ENCODE measurements at places on chromosomes 7 and 10. TPM values are rescaled to one million over a fixed set of nuclear protein-coding genes. Genes with fewer than 3 reads are reported as not detected.
A peak's percentile ranks its signal among the peaks of the same experiment; 100 is the strongest.

The LLCFC1 gene
- not detected for total RNA-seq

The TUBAL3 gene
- 68.5 TPM for total RNA-seq

The IRF5 gene
- total RNA-seq = 2.2 TPM

The FOXI2 gene
- total RNA-seq = not detected

The LHFPL3 gene
- 0.80 TPM for total RNA-seq

The SPDYE2B gene
- not detected for total RNA-seq

DNA sequence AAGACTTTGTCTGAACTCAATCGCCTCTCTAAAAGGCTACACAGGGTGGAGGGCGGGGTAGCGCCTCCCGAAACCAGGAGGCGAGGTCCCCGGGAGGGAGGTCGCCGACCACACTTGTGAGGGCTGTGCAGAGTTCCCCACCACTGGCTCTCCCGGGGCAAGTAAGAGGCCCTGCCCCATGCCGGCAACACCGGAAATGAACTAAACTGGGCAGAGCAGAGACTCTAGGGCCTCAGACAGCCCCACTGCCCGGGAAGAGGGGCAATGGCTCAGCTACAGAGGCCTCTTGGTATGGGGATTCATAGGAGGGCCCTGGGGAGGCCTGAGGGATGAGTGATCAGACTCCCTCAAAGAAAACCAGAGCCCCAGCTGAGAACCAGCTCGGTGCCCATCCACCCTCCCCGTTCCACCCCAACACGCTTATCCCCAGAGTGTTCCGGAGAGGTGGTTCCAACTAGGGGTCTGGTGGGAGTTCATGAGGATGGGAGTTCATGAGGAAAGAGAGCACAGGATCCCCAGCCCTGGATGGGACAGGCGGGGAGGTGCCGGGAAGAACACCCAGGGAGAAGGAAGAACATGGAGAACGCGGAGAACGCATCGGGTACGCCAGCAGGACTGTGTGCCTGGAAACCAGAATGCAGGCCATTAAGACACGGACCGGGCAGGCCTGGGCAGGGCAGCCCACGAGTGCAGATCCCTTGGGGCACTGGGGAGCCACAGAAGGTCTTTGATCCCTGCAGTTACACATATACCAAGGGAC is 89.4 kb upstream of the MYL10 start:
- no peak for DNase-seq

DNA sequence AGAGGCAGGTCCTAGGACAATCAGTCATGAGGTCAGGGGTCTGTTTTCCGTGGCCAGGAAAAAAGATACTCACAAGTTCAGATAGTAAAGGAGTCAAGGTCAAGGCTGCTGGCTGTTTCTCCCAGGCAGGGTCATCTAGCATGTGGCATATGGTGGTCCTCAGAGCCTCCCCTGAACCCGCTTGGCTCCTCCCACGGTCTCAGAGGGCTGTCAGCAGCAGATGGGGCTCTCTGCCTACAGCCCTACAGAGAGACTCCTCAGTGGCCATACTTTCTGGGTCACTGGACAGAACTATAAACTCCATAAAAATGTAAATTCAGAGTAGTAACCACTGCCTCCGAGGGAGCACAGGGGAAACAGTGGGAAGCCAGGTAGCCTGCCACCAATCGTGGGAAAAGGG is 11.3 kb upstream of the DRGX start:
- no peak for DNase-seq

GRCh38 chr10:92826061-92826460 is 22.3 kb upstream of the EXOC6 start:
- no peak for DNase-seq

GRCh38 chr10:6345404-6345803 is 142.7 kb downstream of the PFKFB3 start:
- no peak for DNase-seq

- DNase-seq = no peak
These were observed 111.0 kb downstream of the NRP1 start for GRCh38 chr10:33223326-33224000.

GRCh38 chr10:44006771-44007170 is 358.1 kb upstream of the ZNF32 start:
- no peak for DNase-seq

GRCh38 chr10:23439961-23440889 is 1.4 kb downstream of the OTUD1 start:
- DNase-seq = peak; percentile 35

Data from transverse colon (tissue), 4 donors.